Fibroblast of lung (primary cell): ENCODE measurements at places on chromosomes 2 and 18. TPM values are rescaled to one million over a fixed set of nuclear protein-coding genes. Genes with fewer than 3 reads are reported as not detected.

SERPINB4 gene
- not detected in 2 replicates for total RNA-seq

CTAGE1 gene
- under 0.01 TPM in 1 of 2 replicates, not detected in the other for total RNA-seq

FER1L5 gene
- 0.50 and 0.51 TPM in 2 replicates for total RNA-seq

RNMT gene
- 15.9 and 17.2 TPM in 2 replicates for total RNA-seq

MOCOS gene
- 9.0 and 13.9 TPM in 2 replicates for total RNA-seq

RNF149 gene
- total RNA-seq = 44.7 and 49.0 TPM in 2 replicates

SMYD1 gene
- total RNA-seq = not detected in 2 replicates

RNU2-63P gene
- total RNA-seq = 46.0 and 268 TPM in 2 replicates

ACOXL gene
- not detected in 2 replicates for total RNA-seq

FBXO41 gene
- 0.77 and 1.2 TPM in 2 replicates for total RNA-seq

GTF3C2 gene
- 18.2 and 19.2 TPM in 2 replicates for total RNA-seq

VIT gene
- total RNA-seq = 0.17 and 0.77 TPM in 2 replicates

TAF4B gene
- total RNA-seq = 2.0 and 2.6 TPM in 2 replicates

PREB gene
- 36.0 and 39.8 TPM in 2 replicates for total RNA-seq

SERPINE2 gene
- total RNA-seq = 37.2 and 77.9 TPM in 2 replicates

AMER3 gene
- total RNA-seq = not detected in 2 replicates

HTR2B gene
- total RNA-seq = 31.1 and 92.5 TPM in 2 replicates

XDH gene
- under 0.01 and 0.50 TPM in 2 replicates for total RNA-seq

ABCB11 gene
- not detected in 2 replicates for total RNA-seq

SERPINB10 gene
- total RNA-seq = not detected in 2 replicates

DTNA gene
- 28.2 and 38.8 TPM in 2 replicates for total RNA-seq

FAM237A gene
- not detected in 2 replicates for total RNA-seq

HOXD13 gene
- not detected in 2 replicates for total RNA-seq

MAPRE2 gene
- total RNA-seq = 8.2 and 18.5 TPM in 2 replicates

CROCC2 gene
- total RNA-seq = 0.33 and 0.51 TPM in 2 replicates

INPP5D gene
- 0.33 and 0.51 TPM in 2 replicates for total RNA-seq

NT5DC4 gene
- not detected in 2 replicates for total RNA-seq

MAP3K19 gene
- total RNA-seq = not detected in 2 replicates

SERPINB3 gene
- total RNA-seq = not detected in 2 replicates

POMC gene
- 0.66 and 1.8 TPM in 2 replicates for total RNA-seq

CPO gene
- total RNA-seq = under 0.01 TPM in 1 of 2 replicates, not detected in the other

KIF1A gene
- not detected in 2 replicates for total RNA-seq

GALNT5 gene
- 32.4 and 199 TPM in 2 replicates for total RNA-seq

BOK gene
- total RNA-seq = 38.5 and 42.4 TPM in 2 replicates

SH3RF3 gene
- total RNA-seq = 6.7 and 10.1 TPM in 2 replicates

PELI1 gene
- total RNA-seq = 5.9 and 7.4 TPM in 2 replicates

SCN2A gene
- total RNA-seq = 2.1 and 7.1 TPM in 2 replicates

EPB41L3 gene
- total RNA-seq = 29.9 and 37.0 TPM in 2 replicates

PLEKHA3 gene
- 5.9 and 6.2 TPM in 2 replicates for total RNA-seq

PROKR1 gene
- not detected in 2 replicates for total RNA-seq

TIMM21 gene
- total RNA-seq = 20.1 and 21.6 TPM in 2 replicates

GBX2 gene
- total RNA-seq = not detected in 2 replicates

VWC2L gene
- not detected in 2 replicates for total RNA-seq

CD207 gene
- not detected in 2 replicates for total RNA-seq

CXCR1 gene
- total RNA-seq = not detected in 2 replicates

CYP27A1 gene
- 40.6 and 53.8 TPM in 2 replicates for total RNA-seq

WDR75 gene
- 46.0 and 54.0 TPM in 2 replicates for total RNA-seq

NCL gene
- 97.6 and 113 TPM in 2 replicates for total RNA-seq

GPR35 gene
- total RNA-seq = 1.0 and 1.2 TPM in 2 replicates

ANKRD53 gene
- 0.26 and 1.3 TPM in 2 replicates for total RNA-seq

EMX1 gene
- total RNA-seq = not detected in 2 replicates

GRB14 gene
- total RNA-seq = 0.26 and 0.33 TPM in 2 replicates

RTP5 gene
- not detected in 2 replicates for total RNA-seq

RRM2 gene
- 1.5 and 6.1 TPM in 2 replicates for total RNA-seq

REG3A gene
- total RNA-seq = not detected in 2 replicates

C2orf78 gene
- total RNA-seq = not detected in 2 replicates

CRYGC gene
- total RNA-seq = not detected in 2 replicates

KLHL29 gene
- total RNA-seq = 4.9 and 7.9 TPM in 2 replicates
